ENCODE measurements at places on chromosomes 2 and 18.

GRCh38 chr2:41993435-41993925 is 54.3 kb upstream of the PKDCC start:
- no peak for DNase-seq

- DNase-seq: no peak
These were observed 76.0 kb upstream of the PELI1 start for GRCh38 chr2:64220265-64220664.

- no peak for DNase-seq
These were observed 25.9 kb downstream of the GKN2 start for GRCh38 chr2:68926796-68927195.

DNA sequence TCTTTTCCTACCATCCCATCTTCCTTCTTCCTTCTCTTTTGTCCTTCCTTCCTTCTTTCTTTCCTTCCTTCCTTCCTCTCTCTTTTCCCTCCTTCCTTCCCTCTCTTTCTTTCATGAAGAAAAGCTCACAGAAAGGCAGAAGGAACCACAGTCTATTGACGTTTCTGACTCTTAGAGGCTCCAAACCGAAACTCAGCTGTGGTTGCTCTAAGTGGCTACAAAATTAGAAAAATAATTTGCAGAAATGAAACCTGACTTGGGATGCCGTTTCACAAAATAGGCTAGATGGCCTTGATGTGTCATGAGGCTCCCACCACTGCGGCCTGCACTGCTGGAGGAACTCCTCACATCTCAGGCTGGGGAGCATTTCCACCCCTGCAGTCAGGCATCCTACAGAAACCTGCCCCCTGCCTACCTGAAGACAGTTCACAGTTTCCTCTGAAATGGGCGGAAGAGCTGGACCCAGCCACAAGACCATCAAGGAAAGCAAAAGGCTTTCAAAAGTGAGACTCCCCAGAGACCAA is 165.6 kb downstream of the SMAD7 start:
- no peak for DNase-seq

DNA sequence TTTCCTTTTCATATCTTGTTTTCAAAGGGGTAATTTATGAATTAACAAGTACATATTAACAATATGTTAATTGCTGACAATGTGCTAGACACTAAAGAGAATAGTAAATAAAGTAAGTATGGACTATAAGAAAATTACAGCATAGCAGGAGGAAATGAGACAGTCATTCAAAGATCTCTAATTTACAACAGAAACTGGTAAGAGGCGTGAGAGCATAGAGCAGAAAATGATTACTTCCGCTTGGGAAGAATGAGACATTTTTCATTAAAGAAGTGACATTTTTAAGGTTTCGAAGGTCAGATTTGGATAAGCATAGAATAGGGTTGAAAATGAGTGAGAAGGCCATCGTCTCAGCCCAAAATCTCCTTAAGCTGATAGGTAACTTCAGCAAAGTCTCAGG is 184.4 kb upstream of the SESTD1 start:
- DNase-seq: no peak

GRCh38 chr2:110900191-110900590 is 167.8 kb downstream of the ACOXL start:
- DNase-seq: peak; percentile 37

DNA sequence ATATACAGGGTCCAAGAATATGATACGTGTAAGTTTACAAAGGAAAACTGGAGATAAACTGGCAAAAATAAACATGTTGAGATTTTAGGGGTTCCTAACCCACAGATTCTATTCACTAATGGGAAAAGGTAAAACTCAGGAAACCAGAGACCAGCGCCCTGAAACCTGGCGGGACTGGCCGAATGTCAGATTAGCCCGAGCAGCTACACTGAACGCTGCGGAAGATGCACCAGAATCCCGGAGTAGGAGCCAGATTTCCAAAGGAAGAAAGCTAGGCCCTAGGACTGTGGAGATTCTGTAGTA is 679 bp upstream of the WDR75 start:
- DNase-seq: no peak

DNA sequence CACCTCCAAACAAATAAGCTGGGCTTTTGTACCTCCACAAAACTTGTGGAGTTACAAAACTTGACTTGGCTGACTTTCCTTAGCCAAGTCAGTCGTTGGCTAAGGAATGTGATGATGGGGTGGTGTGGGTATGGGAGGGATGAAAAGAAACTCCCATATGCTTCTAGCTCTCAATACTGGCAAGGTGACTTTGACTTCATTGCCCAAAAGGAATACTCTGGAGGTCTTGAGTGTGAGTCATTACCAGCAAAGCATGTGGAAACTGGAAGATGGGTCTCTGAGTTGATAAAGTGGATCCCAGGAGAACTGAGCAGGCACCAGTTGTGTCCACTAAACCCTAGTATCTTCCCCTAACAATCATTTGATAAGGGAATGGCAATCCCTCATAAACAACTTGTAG is 226.7 kb downstream of the GULP1 start:
- no peak for DNase-seq

GRCh38 chr18:25679491-25679890 is 327.5 kb upstream of the ZNF521 start:
- DNase-seq: no peak

DNA sequence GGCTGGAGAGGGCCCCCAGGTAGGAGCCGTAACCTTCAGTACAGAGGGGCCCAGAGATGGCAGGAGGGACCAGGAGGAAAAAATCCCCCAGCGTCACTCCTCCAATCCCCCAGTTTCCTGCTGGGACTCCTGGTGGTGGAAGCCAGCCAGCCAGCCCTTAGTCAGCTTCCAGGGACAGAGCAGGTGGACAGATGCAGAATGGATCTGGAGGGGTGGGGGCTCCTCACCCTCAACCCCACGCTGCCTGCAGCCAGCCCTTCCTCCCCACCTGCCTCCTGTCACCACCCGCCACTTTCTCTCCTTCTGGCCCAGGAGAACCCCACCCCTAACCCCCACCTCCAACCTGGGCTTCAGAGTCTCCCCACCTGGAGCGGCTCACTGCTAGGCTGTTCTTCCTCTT is 21.1 kb downstream of the EMX1 start:
- no peak for DNase-seq

GRCh38 chr2:46510598-46511177 is 31.3 kb downstream of the TMEM247 start:
- no peak for DNase-seq

DNA sequence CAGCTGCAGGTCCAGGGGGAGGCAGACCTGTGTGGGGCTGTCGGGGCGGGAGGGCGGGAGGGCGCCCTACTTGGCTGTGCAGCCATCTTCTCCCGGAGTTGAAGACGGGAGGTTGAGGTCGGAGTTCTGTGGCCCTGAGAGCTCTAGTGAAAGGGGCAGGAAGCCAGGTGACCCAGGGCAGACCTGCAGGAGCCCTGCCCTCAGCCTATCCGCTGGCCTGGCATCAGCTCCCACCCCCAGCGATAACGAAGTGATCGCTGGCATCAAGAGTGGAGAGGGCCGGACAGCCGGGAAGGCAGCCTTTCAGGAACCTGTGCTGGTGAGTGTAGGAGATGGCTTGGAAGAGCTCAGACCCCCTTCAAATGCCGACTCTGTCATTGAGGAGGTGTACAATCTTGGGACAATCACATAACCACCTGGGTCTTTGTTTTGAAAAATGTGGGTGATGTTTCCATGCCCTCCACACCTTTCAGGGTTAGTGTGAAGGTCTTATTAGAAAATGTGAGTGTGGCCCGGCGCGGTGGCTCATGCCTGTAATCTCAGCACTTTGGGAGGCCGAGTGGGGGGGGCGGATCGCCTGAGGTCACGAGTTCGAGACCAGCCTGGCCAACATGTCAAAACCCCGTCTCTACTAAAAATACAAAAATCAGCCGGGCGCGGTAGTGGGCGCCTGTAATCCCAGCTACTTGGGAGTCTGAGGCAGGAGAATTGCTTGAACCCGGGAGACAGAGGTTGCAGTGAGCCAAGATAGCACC is 1.3 kb downstream of the ARHGEF4 start:
- no peak for DNase-seq

- DNase-seq: no peak
These were observed 539 bp downstream of the CYP27A1 start for GRCh38 chr2:218782528-218782844.

DNA sequence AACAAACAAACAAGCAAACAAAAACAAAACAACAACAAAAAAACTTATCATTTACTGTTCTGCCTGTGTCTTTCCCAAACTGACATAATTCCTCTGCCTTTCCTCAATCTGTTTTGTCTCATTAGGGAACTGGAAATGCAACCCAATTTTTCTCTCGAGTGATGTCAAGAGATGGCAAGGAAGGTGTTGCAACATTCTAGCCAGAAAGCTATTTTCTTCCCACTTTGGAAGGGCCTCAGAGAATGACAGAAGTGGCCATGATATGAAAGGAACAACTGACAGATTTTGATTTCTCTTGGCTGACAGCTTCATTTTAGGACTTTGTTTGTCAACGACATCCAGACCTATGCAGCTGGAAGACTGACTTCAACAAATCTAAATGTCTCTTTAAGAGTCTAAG is 24.7 kb downstream of the RND3 start:
- no peak for DNase-seq

DNA sequence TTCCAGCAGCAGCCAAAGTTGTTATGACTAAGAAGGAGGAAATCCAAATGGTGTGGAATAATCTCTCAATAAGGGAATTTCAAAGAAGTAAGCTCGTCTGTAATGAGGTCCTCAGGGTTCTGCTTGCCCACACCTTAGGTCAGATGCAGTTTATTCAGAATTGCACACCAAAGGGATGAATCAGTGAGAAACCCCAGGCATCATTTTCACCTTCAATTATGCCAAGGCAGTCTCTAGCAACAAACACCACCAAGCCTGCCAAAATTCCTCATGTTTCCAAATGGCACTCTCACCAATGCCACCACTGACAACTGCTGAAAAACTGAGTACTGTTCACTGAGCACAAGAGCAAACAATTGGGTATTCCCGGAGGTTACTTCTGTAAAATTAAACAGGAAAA is 43.6 kb downstream of the KCNG3 start:
- DNase-seq: no peak

DNA sequence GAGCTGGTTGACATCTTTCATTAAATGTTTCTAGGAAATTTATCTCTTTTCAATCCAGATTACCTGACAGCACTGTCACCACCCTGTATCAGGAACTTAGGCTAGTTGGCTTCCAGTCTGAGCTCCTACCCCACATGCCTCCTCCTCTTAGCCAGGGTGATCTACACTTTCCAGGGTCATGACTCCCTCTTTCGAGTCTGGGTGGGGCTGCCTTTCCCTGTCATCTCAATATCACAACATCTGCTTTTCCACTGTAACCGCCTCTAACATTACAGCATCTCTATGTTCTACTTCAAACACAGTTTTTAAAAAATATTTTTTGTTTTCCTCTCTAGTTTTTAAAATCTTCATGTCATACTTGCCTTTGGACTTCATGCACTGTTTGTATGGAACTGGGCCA is 129.2 kb downstream of the RBMS1 start:
- DNase-seq: no peak

DNA sequence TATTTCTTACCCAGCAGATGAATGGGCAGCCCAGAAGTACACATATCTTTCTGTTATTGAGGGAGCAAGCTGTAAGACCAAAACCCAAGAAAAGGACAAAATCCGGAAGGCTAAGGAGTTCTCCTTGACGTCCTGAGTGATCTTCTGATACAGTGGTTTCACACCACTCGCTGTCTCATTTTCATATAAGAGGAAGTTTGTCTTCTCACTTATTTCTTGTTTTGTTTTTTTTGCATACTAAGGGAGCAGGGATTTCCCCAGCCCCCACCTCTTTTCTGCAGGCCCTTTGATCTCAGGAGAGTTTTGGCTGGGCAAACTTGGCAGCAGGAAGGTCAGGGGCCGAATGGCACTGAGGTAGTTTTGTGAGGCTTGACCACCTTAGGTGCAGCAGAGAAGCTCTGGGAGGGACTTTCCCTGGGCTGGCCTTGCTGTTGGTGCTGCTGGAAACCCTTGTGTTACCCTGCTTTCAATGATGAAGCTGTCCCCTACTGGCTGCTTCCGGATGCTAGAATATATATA is 13.3 kb downstream of the CHRNA1 start:
- no peak for DNase-seq

- no peak for DNase-seq
These were observed 16.3 kb upstream of the HPCAL1 start for GRCh38 chr2:10286216-10287037.

DNA sequence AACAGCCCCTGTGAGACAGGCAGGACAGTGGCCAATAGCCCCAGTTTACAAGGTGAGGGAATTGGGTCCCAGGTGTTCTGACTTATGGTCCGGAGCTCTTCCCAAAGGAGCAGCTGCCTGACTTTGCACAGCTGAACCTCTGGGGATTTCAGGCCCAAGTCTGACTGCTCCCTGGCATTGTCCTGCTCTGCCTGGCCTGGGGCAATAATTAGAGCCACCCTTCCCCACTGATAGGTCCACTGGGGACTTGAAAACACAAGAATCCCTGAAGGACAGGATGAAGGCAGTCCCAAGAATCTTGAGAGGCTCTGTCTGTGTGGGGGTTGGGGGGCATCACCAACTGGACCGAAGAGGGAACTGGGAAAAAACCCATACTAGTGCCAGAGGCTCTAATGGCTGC is 3.7 kb upstream of the FEV start:
- no peak for DNase-seq

GRCh38 chr2:237892984-237893595 is 33.7 kb downstream of the RAMP1 start:
- DNase-seq: no peak

DNA sequence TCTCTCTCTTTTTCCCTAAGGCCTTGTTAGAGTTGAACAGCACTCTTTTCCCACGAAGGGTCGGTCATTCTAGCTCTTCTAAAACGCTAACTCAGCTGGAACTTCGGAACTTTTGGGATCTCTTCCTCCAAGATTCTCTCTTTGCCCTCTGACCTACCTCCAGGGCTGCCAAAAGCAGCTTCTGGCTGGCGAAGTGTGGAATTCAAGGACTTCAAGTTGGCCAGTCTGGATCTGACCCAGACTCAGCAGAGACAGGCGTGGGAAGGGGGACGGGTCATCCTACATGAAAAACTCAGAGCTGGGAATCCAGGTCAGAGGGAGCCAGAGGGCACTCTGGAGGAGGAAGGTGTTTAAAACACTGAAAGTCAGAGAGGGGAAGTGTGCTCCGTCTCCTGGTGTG is 305.5 kb upstream of the HDAC4 start:
- DNase-seq: no peak

DNA sequence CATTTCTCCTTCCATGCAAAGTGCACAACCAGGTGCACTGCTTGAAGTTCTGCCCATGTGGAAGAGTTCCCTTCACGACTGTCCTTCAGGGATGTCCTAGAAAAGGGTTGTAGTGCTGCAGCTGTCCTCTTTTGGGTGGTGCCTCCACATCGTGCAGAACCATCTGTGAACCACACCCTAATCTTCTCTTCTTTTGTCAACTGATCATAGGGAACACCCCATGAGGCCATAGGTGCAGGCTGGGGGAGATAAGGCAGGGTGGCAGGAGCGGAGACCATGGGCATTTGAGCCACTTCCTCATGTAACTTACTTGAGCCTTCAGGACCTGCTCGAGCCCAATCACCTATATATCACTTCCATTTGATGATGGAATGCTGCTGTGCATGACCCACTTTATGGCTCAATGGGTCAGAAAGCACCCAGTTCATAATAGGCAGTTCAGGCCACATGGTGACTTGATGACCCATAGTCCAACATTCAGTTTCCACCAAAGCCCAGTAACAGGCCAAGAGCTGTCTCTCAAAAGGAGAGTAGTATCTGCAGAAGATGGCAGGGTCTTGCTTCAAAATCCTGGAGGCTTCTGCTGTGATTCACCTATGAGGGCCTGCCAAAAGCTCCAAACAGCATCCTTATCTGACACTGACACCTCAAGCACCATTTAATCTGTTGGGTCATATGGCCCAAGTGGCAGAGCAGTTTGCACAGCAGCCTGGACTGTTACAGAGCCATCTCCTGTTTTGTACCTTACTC is 84.7 kb upstream of the CYRIA start:
- DNase-seq: no peak

Measured in NCI-H1930 (cell line).